Body of pancreas (tissue), 4 donors: ENCODE measurements at places on chromosomes 4 and X. TPM values are rescaled to one million over a fixed set of nuclear protein-coding genes. Genes with fewer than 3 reads are reported as not detected.

Gene SPATA4
- not detected for total RNA-seq

Gene REPS2
- total RNA-seq = 15.8 TPM

Gene PLP1
- total RNA-seq = 0.78 TPM

Gene TMPRSS11E
- total RNA-seq = 0.78 TPM

Gene HDX
- 1.3 TPM for total RNA-seq

Gene ALAS2
- total RNA-seq = not detected

Gene PRR32
- total RNA-seq = not detected

Gene NWD2
- total RNA-seq = 0.26 TPM

Gene SAGE1
- not detected for total RNA-seq

GRCh38 chr4:51895816-51896408, 53.0 kb downstream of the DCUN1D4 start:
- H3K27ac ChIP-seq = no peak overlapping the region
- peaks cover 6% of the 10 kb centered on the region for H3K4me1 ChIP-seq
- peak; percentile 72 for DNase-seq
- no peaks in the 10 kb centered on the region for H3K36me3 ChIP-seq
- no peak overlapping the region for H3K4me3 ChIP-seq

GRCh38 chr4:162163892-162164759, at the start of gene FSTL5:
FSTL5 (minus strand) TSS chr4:162164000; CDS start chr4:162111396, 52,604 bp downstream.
- H3K27me3 ChIP-seq = no peaks in the 10 kb centered on the region
- no peak within 1 kb of the TSS for H3K27ac ChIP-seq
- H3K4me3 ChIP-seq = peak within 1 kb of the TSS; percentile 39
- H3K4me1 ChIP-seq = peaks cover 15% of the 10 kb centered on the region
- peak; percentile 85 for DNase-seq
- H3K36me3 ChIP-seq = no peaks in the 10 kb centered on the region

- H3K27me3 ChIP-seq = no peaks in the 10 kb centered on the region
- peaks cover 7% of the 10 kb centered on the region for H3K4me1 ChIP-seq
- no peak overlapping the region for H3K27ac ChIP-seq
- H3K4me3 ChIP-seq = no peak overlapping the region
These were observed 109.4 kb downstream of the GPR143 start for GRCh38 chrX:9656277-9656676.

GRCh38 chr4:17038510-17039176, 140.2 kb upstream of the LDB2 start:
- no peak overlapping the region for H3K27ac ChIP-seq
- no peak overlapping the region for H3K4me3 ChIP-seq

DNA sequence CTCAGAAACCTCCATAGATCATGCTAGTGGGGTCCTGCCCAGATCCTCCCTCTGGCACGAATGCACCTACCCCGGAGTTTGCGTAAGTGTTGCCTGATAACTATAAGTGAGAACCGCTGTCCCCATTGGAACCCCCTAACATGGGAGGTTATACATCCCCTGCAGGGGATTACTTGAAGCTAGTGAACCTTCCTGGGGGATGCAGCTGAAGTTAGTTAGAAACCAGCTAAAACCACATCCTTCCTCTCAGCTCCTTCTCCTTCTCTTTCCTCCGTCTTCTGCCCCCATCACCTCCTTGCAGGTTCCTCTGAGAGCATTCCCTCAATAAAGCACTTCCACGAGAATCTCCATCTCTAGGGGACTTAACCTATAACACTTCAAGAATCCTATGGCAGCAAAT, 95.0 kb downstream of the ZNF827 start:
- no peak overlapping the region for H3K27ac ChIP-seq
- H3K4me3 ChIP-seq = no peak overlapping the region
- H3K27me3 ChIP-seq = no peaks in the 10 kb centered on the region
- no peak for DNase-seq

DNA sequence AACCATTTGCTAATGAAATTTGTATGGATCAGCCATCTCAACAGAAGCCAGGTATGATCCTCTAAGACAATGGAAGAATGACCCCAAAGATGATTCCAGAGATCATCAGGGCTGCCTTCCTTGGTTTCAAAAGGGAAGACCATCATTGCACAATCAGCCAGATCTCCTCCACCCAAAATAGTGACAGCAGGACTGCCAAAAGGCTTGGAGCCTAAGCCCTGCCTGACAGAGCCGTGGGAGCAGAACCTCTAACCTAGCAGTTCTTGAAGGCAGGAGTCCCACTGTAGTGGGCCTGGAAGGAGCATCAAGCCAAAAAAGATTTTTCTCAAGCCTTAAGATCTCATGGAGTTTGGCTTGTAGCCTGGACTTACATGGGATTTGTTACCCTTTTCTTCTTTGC, 226.0 kb downstream of the RASL11B start:
- H3K4me1 ChIP-seq = no peaks in the 10 kb centered on the region
- no peaks in the 10 kb centered on the region for H3K27me3 ChIP-seq
- H3K4me3 ChIP-seq = no peak overlapping the region
- DNase-seq = no peak

GRCh38 chr4:101695176-101695575, 95.4 kb upstream of the BANK1 start:
- H3K27ac ChIP-seq = no peak overlapping the region
- no peak overlapping the region for H3K4me3 ChIP-seq
- no peak for DNase-seq
- H3K27me3 ChIP-seq = no peaks in the 10 kb centered on the region
- no peaks in the 10 kb centered on the region for H3K36me3 ChIP-seq

- no peak for DNase-seq
- H3K4me1 ChIP-seq = no peaks in the 10 kb centered on the region
- H3K36me3 ChIP-seq = no peaks in the 10 kb centered on the region
- H3K27me3 ChIP-seq = no peaks in the 10 kb centered on the region
These were observed 17.5 kb upstream of the MAGEA10 start for GRCh38 chrX:152155766-152156310.

- no peaks in the 10 kb centered on the region for H3K4me1 ChIP-seq
- H3K4me3 ChIP-seq = no peak overlapping the region
- no peak overlapping the region for H3K27ac ChIP-seq
- no peaks in the 10 kb centered on the region for H3K36me3 ChIP-seq
- no peak for DNase-seq
These were observed 87.6 kb downstream of the LIMCH1 start for GRCh38 chr4:41625531-41625930.

DNA sequence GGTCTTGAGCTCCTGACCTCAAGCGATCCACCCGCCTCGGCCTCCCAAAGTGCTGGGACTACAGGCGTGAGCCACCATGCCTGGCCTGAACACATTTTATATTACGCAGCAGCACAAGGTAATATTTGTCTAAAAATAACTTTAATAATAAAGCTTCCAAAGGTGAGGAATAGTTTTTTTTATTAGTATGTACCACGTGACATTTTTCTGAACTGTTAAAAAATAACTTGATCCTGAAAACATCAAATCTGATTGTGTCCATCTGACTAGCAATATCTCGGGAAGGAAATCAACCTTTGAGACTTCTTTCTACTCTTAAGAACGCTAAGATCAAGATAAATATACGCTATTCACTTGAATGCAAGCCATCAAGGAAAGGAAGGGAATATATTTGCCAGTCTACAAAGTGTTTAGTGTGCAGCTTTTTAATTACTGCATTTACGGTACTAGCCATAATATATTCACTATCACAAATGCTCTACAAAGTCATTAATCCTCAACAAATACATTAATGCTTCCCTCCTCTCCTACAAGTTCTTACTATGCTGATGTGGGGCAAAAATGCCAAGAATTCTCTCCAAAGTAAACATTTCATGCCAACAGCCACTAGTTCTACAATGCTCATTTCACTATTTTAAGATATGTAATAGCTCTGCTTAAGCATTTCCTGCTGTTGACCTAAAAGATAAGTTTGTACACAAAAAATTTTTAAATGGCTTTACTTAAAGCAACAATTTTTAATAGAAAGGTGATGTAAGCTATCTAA, 143.6 kb downstream of the APBB2 start:
- no peak overlapping the region for H3K27ac ChIP-seq
- H3K36me3 ChIP-seq = no peaks in the 10 kb centered on the region
- H3K4me1 ChIP-seq = no peaks in the 10 kb centered on the region
- no peak overlapping the region for H3K4me3 ChIP-seq

GRCh38 chrX:39301036-39301435, 499.8 kb downstream of the MID1IP1 start:
- DNase-seq = no peak
- H3K27ac ChIP-seq = no peak overlapping the region
- no peak overlapping the region for H3K4me3 ChIP-seq
- H3K27me3 ChIP-seq = no peaks in the 10 kb centered on the region
- H3K4me1 ChIP-seq = no peaks in the 10 kb centered on the region

GRCh38 chr4:3123181-3123671, 48.7 kb downstream of the HTT start:
- no peak for DNase-seq
- H3K27ac ChIP-seq = peak overlapping the region; percentile 24
- H3K27me3 ChIP-seq = no peaks in the 10 kb centered on the region
- no peaks in the 10 kb centered on the region for H3K36me3 ChIP-seq

DNA sequence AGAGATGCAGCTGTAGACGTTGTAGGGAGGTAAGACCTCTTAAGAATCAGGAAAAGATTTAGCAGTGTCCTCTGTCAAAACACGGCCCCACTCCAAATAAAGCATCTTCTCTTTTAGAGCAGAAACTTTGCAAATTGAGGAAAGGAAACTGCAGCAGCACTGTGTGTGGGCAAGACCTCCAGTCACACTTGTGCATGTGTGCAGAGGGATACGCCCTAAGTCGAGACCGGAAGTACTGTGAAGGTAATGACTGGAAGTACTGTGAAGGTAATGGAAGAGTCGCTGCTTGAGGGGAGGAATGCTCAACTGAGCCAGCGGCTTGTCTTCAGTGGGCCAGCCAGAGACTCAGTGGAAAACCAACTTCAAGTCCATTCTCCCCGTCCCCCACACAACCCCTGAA, 46.5 kb downstream of the EGF start:
- H3K36me3 ChIP-seq = no peaks in the 10 kb centered on the region
- no peaks in the 10 kb centered on the region for H3K27me3 ChIP-seq
- peaks cover 2% of the 10 kb centered on the region for H3K4me1 ChIP-seq
- no peak overlapping the region for H3K4me3 ChIP-seq
- no peak for DNase-seq
- no peak overlapping the region for H3K27ac ChIP-seq

GRCh38 chrX:13397878-13398818, 78.3 kb upstream of the ATXN3L start:
- no peaks in the 10 kb centered on the region for H3K36me3 ChIP-seq
- DNase-seq = peak; percentile 25
- no peak overlapping the region for H3K4me3 ChIP-seq

- no peaks in the 10 kb centered on the region for H3K27me3 ChIP-seq
- H3K4me1 ChIP-seq = no peaks in the 10 kb centered on the region
- no peak overlapping the region for H3K4me3 ChIP-seq
- no peak overlapping the region for H3K27ac ChIP-seq
These were observed 2189.6 kb downstream of the PCDH7 start for GRCh38 chr4:32909736-32910135.

DNA sequence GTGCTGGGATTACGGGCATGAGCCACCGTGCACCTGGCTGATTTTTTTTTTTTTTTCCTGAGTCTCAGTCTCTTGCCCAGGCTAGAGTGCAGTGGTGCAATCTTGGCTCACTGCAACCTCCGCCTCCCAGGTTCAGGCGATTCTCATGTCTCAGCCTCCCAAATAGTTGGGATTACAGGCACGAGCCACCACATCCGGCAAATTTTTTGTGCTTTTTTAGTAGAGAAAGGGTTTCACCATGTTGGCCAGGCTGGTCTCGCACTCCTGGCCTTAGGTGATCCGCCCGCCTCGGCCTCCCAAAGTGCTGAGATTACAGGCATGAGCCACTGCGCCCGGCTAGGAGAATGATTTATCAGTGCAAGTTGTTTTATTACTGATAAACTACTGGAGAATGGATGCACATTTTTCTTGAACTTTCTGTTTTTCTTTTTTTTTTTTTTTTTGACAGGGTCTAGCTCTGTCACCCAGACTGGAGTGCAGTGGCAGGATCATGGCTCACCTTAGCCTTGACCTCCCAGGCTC, 39.7 kb upstream of the DHRSX start:
- peaks cover 15% of the 10 kb centered on the region for H3K4me1 ChIP-seq
- no peak overlapping the region for H3K27ac ChIP-seq
- DNase-seq = no peak
- H3K36me3 ChIP-seq = no peaks in the 10 kb centered on the region
- no peak overlapping the region for H3K4me3 ChIP-seq

DNA sequence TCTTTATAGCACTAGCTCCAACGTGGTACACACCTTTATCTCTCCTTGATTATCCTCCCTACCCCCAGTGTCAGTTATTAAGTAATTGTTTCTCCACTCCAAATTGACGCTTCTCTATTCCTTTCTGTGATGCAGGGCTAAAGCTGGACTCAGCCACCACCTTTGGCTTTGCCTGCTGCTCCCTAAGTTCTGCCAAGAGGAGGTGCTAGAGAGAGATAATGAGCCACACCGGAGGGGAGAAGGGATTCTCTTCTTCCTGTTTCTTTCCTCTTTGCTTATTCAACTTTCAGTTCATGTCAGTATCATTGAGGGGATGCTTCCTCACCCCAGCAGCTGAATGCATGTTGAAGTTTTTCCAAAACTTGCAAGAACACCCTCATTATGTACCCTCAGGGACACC, 176.5 kb downstream of the GBA3 start:
- H3K4me1 ChIP-seq = no peaks in the 10 kb centered on the region
- H3K4me3 ChIP-seq = no peak overlapping the region
- no peaks in the 10 kb centered on the region for H3K36me3 ChIP-seq
- no peak overlapping the region for H3K27ac ChIP-seq
- no peak for DNase-seq

GRCh38 chrX:21799767-21800166, 39.6 kb upstream of the MBTPS2 start:
- H3K4me3 ChIP-seq = no peak overlapping the region
- H3K27ac ChIP-seq = no peak overlapping the region
- peaks cover 11% of the 10 kb centered on the region for H3K4me1 ChIP-seq
- no peaks in the 10 kb centered on the region for H3K27me3 ChIP-seq
- H3K36me3 ChIP-seq = no peaks in the 10 kb centered on the region
- DNase-seq = no peak

DNA sequence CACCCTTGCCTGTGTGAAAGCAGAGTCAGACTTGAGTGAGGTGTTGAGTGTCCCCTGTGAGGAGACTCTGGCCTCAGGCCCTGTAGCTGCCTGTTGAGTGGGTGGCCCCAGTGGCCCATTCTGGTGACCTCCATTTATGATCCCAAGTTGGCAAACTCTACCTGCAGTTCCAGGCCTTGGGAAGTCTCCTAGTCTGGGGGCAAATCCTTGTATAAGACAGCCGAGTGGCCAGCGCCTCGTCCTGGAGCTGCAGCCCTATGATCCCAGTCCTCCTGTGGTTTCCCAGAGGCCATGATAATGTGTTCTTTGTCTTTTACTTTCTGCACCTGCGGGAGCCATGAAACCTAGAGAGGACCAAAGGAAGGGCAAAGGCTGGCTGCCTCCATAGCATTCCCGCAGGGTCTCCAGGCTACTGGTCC, 58.7 kb downstream of the NBDY start:
- no peak for DNase-seq
- no peak overlapping the region for H3K4me3 ChIP-seq
- H3K27me3 ChIP-seq = no peaks in the 10 kb centered on the region

DNA sequence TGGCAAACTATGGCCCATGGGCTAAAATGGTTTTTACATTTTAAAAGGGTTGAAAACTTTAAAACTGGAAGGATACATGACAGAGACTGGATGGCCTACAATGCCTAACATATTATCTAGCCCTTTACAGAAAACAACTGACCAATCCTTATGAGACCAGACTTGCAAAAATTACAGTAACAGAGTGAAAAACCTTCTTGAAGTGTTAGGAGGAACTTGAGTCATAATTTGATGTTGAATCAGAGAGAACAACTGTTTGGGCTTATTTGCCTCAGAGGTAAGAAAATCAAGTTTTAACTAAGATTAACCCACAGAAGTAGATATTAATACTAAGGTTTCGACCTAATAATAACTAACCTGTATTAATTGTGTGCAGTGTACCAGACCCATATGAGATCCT, 12.4 kb upstream of the NAP1L5 start:
- no peak overlapping the region for H3K4me3 ChIP-seq
- peaks cover 5% of the 10 kb centered on the region for H3K4me1 ChIP-seq
- no peaks in the 10 kb centered on the region for H3K27me3 ChIP-seq
- no peaks in the 10 kb centered on the region for H3K36me3 ChIP-seq
- H3K27ac ChIP-seq = no peak overlapping the region
